ENCODE measurements at places on chromosomes 1 and 21.

DNA sequence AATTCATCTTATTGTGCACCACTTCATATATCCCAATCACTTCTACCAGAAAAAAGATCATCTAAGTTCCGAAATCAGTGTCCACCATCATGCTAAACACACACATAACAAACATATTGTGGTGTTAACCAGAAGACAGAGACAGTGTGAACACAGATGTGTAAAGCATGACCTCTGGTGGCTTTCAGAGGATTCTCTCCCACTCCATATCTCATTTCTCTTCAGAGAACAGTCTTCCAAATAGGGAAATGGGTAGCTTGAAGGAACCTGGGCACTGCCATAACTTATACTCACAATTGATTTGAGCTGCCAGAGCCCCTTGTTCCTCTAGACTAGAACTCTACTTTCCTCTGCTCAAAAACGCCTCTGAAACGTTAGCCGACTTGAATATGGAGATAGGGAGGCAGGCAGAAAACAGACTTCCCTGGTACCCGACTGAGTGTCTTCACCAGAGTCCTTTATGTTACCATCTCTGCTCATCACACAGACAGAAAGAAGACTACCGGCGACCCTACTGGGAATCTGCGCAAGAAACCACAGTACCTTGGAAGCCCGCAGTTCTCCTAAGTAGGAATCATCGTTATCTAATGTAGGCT, 1.8 kb upstream of the ELAPOR1 start:
- DNase-seq = no peak

DNA sequence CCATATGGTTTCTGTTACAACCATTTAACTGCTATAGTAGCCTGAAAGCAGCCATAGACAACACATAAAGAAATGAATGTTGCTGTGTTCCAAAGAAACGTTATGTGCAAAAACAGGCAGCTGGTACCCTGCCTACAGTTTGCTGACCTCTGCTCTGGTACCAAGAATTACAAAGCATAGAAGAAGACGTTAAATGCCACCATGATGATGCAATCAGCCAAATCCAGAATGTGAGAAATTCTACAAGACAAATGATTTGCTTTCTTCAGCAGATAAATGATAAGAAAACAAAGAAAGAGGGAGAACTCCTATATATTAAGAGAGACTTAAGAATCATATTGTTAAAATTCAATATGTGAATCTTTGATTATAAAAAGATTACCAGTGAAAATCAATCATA, 97.8 kb upstream of the PDE4B start:
- DNase-seq = no peak

DNA sequence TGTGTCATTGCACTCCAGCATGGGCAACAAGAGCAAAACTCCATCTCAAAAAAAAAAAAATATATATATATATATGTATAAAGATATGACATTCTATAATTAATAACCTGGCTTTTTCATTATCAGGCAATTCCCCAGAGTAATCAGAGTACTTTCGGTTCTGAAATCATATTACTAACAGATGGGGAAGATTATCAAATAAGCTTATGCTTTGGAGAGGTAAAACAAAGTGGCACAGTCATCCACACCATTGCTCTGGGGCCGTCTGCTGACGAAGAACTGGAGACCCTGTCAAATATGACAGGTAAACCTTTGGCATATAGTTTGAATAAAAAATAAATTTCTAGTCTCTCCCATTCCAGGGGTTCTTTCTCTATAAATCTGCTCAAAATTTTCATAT, 58.5 kb upstream of the SH3GLB1 start:
- no peak for DNase-seq

DNA sequence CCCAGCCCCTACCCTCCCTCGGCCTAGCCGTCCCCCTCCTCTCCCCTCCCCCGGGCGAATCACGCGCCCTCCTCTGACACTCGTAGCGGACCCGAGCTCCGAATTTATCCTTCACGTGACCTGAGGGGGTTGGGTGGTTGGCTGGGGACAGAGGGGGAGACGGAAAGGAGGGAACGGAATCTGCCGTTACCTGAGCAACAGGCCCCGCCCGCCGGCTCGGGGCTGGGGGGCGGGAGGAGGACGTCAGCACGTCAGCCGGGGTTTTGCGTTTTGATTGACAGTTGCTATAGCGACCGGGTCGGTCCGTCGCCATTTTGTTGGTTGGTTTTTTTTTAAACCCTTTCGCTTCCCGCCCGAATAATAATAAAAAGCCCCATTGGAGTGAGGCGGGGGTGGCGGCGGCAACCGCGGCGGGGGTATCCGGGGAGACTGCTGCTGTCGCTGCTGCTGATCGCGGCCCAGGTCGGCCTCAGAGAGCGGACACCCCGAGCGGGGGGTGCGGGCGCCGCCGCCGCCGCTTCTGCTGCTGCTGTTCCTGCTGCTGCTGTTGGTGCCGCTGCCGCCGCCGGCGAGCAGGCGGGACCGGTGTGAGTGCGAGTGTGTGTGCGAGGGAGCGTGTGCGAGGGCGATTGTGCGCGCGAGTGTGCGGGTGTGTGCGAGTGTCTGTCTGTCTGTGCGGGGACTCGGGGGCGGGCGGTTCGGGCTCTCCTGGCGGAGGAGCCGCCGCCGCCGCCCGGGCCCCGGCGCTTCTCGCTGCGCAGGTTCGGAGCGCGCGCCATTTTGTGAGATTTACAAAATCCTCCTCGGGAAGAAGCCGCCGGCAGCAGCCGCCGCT, at the start of gene DYRK1A:
DYRK1A (plus strand) TSS at position 292 of the 835 bp plus-strand sequence. CDS start 53,602 bp downstream, outside the sequence.
- DNase-seq = peak; percentile 99

GRCh38 chr1:200041337-200042118, 14.0 kb downstream of the NR5A2 start:
- no peak for DNase-seq

GRCh38 chr1:117860896-117861610, 68.4 kb downstream of the GDAP2 start:
- DNase-seq = no peak

GRCh38 chr1:235093696-235094592, 34.7 kb downstream of the TOMM20 start:
- peak; percentile 57 for DNase-seq

DNA sequence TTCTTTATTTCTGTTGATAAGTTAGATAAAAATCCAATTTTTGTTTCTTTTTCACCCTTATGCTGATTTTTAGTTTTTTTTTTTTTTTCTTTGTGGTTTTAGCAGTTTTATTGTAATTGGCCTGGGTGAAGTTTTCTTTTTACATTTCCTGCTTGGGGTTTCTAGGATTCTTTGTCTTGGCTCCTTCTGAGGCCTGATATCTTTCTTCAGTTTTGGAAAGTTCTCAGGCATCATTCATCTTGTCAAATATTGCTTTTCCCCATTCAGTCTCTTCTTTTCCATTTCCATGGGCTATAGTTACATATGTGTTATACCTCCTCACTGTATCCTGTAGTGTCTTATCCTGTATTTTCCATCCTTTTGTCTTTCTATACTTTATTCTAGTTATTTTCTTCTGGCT, 28.5 kb downstream of the ST6GALNAC3 start:
- DNase-seq = no peak

GRCh38 chr1:55623311-55623710, 408.1 kb upstream of the USP24 start:
- no peak for DNase-seq

- DNase-seq = no peak
Observed at GRCh38 chr1:199279872-199280645, 641.2 kb downstream of the PTPRC start.

DNA sequence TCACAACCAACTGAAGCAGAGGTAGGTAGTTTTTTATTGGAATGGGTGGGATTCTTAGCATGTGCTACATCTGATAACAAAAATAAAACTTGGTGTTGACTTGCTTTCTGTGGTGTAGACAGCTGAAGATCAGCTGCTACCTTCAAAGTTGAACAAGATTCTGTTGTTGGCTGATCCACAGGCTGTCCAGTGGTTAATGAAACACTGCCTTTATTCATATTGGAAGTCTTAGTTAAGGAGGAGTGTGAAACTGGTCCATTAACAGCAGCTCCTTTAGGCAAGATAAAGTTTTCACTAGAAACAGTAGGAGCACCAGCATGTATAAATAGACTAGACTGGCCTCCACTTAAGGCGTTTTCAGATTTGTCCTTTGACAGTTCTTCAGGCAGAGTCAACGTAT, 81.1 kb downstream of the ZNF644 start:
- DNase-seq = no peak

GRCh38 chr1:92708368-92708950, 76.4 kb downstream of the EVI5 start:
- DNase-seq = no peak

- DNase-seq = no peak
Observed at GRCh38 chr1:167987174-167987573, 50.3 kb upstream of the MPC2 start.

GRCh38 chr1:173117108-173117633, 66.4 kb upstream of the TNFSF18 start:
- DNase-seq = no peak

GRCh38 chr1:908661-909060, 15.1 kb upstream of the SAMD11 start:
- DNase-seq = no peak

GRCh38 chr1:6145864-6146410, 34.2 kb downstream of the CHD5 start:
- no peak for DNase-seq

- DNase-seq = no peak
Observed at GRCh38 chr1:2547210-2548067, 8.7 kb upstream of the TNFRSF14 start.

DNA sequence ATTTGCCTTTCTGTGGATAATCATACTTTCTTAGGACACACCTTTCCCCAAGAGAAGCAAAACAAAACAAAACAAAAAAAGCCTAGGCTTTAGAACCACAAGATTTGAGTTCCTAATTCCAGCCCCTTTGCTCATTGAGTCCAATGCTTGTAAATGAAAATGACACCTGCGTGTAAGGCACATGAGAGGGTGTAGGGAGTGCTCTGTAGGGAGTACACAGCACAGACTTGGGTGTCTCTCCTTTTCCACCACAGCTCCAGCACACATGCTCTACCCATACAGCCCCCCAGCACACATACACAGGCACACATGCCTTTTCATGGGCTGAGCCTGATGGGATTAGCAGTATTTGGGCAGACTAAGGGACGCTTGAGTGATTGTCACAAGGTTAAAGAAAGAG, 9.2 kb upstream of the NGF start:
- DNase-seq = no peak

DNA sequence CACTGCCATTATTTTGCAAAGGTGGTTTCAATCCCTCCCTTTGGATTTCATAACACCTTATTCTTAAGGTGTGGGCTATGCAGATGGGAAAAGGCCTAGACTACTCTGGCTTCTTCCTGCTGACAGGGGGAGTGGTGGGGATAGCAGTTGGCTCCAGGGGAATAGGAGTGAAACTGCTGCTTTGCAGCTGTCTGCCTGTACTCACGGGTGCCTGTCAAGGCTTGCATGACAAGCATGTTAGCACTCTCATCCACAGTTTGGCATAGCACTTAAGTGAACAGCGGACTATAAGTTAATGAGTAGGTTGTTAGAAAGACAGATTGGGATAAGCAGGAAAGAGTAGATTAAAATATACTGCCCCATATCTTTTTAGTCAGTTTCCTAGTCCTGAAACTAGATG, 287.5 kb upstream of the DAB1 start:
- no peak for DNase-seq

DNA sequence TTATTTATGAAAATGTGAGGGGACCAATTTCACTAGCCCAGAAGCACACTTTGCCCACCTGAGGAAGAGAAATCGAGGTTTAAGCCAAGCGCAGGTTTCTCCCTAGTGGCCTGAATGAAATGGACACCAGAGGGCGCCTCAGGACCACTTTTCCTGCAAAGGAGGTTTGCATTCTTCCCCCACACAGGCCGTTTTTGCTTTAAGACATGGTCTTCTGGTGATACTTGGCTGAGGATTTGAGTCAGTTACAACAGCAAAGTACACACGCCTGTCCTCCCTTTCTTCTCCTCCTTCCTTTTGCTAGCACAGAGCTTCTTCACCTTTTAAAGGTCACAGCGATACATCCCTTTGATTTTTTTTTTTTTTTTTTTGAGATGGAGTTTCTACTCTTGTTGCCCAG, 5.4 kb downstream of the PLA2G2E start:
- peak; percentile 75 for DNase-seq

- no peak for DNase-seq
Observed at GRCh38 chr1:228098323-228098931, 4.7 kb downstream of the C1orf35 start.

- DNase-seq = no peak
Observed at GRCh38 chr1:179576509-179576908, 761 bp upstream of the NPHS2 start.

- no peak for DNase-seq
Observed at GRCh38 chr1:180123463-180123936, 31.2 kb upstream of the QSOX1 start.

GRCh38 chr21:38683222-38683621, 122.5 kb upstream of the ETS2 start:
- DNase-seq = no peak

DNA sequence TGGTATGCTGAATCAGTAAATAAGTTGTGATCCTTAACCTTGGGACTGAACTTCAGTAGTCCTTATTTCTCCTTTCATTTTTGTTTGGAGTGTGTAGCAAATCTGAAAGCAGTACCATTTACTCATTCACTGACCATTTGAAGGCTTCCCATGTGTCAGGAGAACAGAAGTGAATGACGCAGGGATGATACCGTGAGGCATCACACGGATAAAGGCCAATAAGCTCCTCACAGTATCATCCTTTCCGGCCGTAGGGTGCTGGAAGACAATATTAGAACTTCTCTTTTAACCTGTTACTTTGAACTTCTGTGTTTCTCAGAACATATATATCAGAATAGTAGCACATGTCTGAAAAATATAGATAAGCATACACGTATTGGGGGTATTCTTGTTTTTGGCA, 21.3 kb downstream of the BACH1 start:
- DNase-seq = no peak

DNA sequence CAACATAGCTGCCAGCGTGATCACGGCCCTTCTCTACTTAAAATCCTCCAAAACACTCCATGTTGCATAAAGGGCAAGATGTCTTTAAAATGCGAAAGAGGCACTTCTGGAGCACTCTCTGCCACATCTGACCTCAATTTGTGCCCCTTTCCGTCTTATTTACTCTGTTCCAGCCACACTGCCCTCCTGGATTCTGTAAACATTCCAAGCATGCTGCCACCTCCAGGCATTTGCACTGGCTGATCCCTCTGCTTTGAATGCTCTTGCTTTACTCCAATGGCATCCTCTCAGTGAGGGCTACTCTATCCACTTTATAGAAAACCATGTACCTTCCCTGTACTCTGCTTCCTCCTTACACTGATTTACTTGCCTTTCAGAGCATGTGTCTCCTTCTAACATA, 5.3 kb upstream of the RGS7 start:
- no peak for DNase-seq

DNA sequence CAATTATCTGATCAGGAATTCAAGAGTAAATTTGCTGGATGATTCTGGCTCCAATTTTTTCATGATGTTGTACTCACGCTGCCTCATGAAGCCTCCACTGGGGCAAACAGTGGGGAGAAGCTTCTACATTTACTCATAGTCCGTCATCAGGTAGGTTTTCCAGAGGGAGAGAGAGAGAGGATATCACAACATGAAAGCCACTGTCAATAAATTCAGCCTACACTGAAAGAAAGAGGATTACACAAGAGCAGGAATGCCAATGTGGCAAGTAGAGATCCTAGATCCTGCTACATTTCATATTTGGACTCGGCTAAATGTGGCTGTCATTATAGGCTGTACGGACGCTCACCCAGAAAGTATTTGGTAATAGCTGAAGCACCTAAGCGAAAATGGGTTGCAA, 819.9 kb downstream of the BRINP3 start:
- DNase-seq = no peak

All from mesothelial cell of epicardium (in vitro differentiated cells).